ENCODE measurements at places on chromosomes 2 and 18.
A peak's percentile ranks its signal among the peaks of the same experiment; 100 is the strongest.

DNA sequence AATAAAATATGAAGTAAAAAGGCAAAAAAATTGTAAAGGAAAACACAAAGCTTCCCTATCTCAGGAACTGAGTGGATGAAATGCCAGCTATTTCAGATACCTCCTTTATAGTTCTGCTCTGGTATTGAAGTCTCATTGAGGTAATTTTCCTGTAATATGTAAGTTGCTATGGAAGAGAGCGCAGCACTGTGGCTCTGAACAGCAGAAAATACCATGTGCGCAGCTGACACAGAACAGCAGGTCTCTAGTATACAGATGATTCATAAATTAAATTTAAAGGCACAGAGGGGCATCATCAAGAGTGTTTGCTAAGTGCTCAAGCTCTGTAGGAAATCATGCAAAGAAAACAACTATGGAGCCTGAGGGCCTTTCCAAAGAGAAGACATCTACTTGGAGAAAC is 315.3 kb upstream of the CDH7 start:
- DNase-seq, result no peak

GRCh38 chr18:49464718-49465598 is 4.5 kb upstream of the DYM start:
- no peak for DNase-seq

DNA sequence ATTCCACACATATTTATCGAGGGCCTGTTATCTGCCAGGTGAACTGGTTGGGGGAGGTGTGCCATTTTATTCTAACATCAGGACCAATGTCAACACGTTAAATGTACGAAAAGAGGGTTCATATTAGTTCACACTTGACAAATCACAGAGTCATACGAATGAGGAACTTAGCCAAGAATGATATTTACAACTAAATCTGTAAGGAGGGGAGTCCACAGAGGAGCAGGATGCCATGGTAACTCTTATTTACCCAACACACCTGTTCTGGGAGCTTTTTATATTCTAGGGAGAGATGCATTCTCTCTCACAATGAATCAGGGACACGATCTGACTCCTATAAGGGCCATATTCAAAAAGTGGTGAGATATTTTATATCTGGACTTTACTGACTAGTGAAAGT is 144.1 kb downstream of the CDC42EP3 start:
- no peak for DNase-seq

GRCh38 chr2:225270053-225270452 is 129.5 kb upstream of the NYAP2 start:
- DNase-seq, result no peak

GRCh38 chr2:52054824-52055223 is 1022.9 kb upstream of the NRXN1 start:
- no peak for DNase-seq

DNA sequence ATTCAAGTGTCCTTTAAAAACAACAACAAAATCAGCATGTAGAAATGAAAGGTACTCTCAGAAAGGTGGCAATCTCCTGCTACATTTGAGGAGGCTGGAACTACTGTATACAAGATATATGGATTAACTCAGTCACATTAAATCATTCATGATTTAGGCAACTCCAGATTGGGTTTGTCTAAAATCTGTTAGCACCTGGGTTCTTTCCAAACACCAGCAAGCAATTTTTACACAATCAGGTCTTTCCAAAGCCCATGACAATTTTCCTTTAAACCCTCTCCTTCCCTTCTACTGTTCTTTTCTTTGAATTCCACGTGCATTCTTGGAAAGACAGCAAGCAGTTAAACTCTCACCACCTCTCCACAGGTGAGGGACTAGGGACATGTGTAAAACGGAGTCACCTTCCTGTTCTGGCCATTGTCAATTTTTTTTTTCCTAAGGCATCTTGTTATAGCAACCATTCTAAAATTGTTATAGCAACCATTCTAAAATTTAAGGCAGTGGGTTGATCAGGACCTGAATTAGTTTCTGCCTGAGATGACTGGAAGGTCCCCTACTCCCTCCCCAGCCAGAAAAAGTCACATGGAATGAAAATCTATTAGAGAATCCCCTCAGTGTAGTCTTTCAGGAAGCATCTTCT is 113.9 kb downstream of the ANKRD44 start:
- no peak for DNase-seq

DNA sequence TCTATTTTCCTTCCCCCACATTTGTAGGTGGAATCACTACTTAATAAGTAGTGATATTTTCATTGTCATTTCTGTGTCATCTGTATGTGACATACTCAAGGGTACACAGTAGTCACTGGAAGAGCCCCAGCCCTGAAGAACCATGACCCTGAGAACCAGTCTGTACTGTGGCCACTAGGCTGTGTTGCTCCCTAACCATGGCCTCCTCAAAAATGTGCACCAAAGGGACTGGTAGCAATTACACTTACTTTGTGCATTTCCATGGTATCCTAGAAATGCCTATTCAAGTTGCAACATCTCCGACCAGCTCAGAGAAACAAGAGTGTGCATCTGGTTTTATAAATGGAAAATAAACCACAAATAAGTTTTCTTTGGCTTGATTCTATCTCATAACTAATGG is 155.1 kb downstream of the DOCK10 start:
- peak; percentile 92 for DNase-seq

- DNase-seq, result no peak
These were observed 145.2 kb downstream of the BCL11A start for GRCh38 chr2:60408207-60408606.

- DNase-seq, result no peak
These were observed 825.8 kb downstream of the DCC start for GRCh38 chr18:53165770-53166169.

DNA sequence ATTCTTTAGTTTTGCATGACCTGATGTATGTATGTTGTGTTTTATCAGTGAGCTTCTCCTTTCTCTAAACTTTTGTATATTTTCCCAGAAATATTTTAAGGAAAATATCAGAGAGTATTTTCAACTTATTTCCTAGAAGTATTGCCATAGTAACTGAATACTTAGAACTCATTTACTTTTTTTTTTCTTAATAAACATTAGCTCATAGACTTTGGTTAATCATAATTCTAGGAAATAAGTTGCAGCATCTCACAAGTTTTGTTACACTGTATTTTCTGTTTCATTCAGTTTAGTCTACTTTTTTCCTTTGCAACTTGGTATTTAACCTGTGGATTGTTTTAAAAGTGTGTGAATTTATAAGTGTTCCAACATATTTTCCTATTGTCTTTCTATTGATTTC is 27.5 kb downstream of the SMCHD1 start:
- DNase-seq, result no peak
